ENCODE measurements at places on chromosomes 6 and 20. TPM values are rescaled to one million over a fixed set of nuclear protein-coding genes. Genes with fewer than 3 reads are reported as not detected.

DNA sequence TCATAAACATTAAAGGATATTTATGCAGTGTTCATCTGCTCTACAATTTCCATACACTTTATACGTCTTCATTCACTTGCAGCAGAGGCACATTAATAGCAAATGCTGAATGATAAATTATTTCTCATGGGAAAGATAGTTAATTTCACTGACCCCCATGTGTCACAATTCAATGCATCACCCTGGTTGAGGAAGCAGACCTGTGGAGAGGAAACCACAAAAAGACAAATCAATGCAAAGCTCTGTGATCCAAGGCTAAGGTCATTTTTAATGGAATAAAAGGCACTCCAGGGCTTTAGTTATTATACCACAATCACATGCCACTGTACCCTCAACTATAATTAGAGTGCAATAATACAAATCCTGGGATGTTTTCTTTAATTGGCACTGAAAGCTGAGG is 40.3 kb upstream of the TENT5A start:
- DNase-seq: no peak

GRCh38 chr6:22320750-22321149 is 23.9 kb upstream of the PRL start:
- no peak for DNase-seq

GRCh38 chr6:30157581-30157980 is 3.4 kb downstream of the TRIM10 start:
- DNase-seq: no peak

DNA sequence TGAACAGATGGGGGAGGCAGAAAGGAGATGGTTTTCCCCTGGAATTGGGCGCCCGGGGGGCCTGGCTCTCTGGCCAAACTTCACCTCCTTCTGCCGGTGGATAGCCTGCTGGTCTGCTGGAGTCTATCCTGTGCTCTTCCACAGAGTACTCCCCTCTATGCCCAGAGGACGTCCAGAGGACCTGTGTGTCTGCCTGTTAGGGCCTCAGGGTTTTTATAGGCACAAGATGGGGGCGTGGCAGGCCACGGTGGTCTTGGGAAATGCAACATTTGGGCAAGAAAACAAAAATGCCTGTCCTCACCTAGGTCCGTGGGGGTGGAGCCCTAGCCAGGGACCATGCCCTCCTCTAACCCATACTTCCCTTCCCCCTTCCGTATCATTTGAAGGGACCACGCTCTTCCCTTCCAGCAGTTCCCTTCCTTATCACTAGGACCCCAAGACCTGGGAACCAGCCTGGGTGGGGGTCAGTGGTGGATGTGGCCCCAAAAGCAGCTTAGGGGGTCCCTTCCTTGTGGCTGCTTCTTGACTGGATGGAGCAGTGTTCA is 53.6 kb upstream of the ZNF337 start:
- DNase-seq: no peak

DNA sequence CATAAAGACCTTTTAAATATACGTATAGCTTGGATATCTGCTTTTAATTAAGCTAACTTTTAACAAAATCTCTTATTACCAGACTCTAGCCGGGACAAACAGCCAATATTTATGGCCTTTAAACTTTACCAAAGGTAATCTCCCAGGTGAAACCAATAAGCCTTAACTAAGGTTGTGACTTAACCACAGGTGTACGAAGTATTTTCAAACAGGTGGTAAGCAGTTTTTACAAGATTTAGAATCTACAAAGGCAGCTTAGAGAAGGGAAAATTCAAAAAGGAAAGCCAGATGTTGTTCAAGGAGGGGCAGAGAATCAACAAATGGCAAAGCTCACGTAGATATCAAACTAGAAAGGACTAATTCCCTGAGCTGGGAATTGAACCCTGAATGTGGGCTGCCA is 15.8 kb downstream of the WFDC2 start:
- DNase-seq: no peak

- no peak for DNase-seq
Measured at GRCh38 chr6:45494416-45495135, 116.8 kb upstream of the SUPT3H start.

DNA sequence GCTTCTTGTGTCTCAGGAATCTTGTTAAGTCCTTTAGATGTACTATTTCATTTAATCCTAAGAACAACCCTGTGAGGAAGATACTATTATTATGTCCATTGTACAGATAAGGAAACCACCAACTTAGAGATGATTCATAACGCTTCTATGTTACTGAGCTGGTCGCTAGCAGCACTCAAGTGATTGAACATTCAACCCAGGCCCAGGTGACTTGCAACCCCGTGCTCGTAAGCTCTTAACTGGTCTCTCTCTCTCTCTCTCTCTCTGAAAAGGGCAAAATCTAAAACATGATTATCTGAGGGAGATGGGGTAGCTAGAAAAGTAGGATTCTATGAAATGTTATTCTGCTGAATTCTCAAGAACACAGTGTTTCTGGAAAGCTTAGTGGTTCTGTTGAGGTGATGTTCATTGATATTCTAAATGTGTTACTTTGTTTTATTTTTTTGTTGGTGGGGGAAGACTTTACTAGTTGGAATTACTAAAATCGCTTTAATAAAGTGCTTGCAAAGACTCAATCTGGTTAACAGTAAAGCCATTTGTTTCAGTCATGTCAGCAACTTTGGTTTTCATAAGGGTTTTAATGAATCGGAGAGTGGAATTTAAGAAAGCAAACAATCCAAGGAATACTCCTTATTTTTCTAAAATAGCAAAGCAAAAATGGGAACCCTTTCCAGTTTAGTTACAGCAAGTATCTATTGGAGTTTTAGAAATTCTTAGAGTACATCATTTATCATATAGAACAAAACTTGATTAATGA is 265.0 kb upstream of the TAB2 start:
- no peak for DNase-seq

- no peak for DNase-seq
Measured at GRCh38 chr20:23298926-23299672, 51.5 kb upstream of the NXT1 start.

GRCh38 chr6:34316431-34317171 is 67.8 kb upstream of the SMIM29 start:
- DNase-seq: no peak

DNA sequence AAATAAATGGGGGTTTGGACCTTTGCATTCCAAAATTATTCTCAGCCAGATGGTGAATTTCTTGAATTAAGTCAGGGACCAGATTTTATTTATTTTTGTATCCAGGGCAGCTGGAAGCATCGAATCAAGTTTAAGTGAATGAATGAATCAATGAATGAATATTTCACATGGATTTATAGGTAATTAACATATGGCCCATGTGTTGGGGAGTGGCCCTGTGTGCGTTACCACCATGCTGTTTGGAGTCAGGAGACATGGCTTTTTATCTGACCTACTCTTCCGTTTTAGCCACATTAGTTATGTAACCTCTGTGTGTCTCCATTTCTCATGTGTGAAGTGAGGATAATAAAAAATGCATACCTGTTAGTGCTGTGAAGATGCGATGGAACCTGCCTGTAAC is 213.5 kb downstream of the CDH26 start:
- no peak for DNase-seq

GRCh38 chr6:144635051-144635450 is 349.9 kb downstream of the UTRN start:
- DNase-seq: no peak

DNA sequence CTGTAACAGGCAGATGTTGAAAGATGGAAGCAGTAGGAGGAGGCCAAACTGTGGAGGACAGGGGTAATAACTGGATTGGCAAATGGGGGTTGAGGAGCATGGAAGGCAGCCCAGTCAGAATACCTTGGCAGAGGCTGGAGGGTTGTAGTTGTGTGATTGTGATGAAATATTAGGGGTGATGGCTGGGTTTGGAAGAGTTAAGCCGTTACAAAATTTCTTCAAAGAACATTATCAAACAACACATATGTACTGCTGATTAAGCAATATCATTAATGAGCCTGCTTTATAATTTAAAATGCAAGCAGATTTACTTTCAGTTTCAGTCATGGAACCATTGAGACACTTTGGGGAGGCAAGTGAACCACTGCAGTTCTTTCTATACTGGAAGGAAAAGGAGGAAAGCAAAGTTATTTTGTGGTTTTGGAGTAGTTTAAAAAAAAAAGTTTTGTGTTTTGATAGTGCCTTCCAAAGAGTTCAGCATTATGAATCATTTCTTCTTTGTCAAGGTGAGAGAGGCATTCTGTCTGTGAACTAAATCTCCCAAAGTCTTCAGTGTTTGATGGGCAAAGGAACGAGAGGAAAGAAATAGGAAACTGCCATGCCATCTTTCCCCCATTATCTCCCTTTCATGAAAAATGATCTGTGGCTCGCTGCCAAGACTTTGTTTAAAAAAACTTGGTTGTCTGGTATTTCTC is 20.7 kb downstream of the FOXO3 start:
- DNase-seq: peak; percentile 92

DNA sequence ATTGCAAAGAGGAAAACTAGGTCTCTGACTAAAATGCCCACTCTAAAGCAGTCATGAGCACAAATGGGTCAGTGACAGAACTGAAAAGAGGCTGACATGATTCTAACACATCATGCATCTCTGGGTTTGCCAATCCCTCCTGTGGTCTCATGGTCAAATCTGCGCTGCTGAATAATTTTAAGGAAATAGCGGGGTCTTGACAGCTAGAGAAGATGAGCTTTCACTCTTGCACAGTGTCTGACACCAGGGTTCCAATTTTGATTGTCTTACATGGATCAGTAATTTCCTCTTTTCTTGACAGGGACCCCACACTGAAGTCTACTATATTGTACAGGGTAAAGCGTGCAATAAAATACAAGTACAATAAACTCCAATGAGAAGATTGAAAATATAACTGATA is 236.8 kb upstream of the CNR1 start:
- DNase-seq: no peak

DNA sequence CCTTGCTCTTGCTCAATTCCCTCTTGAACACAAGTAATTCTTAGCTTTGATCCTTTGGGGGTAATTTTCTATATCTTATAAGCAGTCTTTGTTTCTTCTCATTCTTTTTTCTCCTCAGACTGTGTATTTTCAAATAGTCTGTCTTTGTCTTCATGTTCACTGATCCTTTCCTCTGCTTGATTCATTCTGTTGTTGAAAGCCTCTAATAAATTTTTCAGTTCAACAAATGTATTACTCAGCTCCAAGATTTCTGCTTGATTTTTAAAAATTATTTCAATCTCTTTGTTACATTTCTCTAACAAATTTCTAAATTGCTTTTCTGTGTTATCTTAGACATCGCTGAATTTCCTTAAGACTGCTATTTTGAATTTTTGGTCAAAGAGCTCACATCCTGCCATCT is 11.5 kb downstream of the RSPH3 start:
- DNase-seq: no peak

DNA sequence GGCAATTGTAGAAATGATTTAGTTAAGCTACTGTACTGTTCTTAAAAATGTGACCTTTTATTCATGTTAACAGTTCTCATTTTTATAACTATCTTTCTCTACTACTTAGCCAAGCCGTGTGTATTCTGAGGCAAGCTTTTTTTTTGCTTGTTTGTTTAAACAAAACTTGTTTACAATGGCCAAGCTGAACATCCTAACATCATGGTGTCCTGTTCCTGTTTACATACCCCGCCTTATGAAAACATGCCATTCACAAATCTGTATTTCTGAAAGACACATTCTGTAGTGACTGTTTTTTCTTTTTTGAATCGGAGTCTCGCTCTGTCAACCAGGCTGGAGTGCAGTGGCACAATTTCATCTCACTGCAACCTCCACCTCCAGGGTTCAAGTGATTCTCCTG is 140.9 kb downstream of the NCOA3 start:
- no peak for DNase-seq

GRCh38 chr6:134309227-134309626 is 8.7 kb downstream of the SGK1 start:
- DNase-seq: no peak

GRCh38 chr6:16921399-16922110 is 160.3 kb upstream of the ATXN1 start:
- no peak for DNase-seq

DNA sequence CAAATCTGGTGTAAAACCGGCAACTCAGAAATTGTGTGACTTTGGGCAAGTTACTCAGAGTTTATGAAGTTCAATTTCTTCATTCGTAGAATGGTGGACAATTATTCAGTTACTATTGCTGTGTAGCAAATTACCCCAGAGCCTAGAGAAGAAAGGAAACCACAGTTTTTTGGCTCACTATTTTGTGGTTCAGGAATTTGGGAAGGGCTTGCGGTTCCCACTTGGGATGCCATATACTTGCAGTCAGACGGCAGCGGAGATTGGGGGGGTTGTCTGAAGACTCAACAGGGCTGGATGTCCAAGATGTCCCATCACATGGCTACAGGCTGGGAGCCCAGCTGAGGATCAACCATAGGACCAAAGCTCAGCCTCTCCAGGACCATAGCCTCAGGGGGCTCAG is 108.1 kb downstream of the PCSK2 start:
- no peak for DNase-seq

DNA sequence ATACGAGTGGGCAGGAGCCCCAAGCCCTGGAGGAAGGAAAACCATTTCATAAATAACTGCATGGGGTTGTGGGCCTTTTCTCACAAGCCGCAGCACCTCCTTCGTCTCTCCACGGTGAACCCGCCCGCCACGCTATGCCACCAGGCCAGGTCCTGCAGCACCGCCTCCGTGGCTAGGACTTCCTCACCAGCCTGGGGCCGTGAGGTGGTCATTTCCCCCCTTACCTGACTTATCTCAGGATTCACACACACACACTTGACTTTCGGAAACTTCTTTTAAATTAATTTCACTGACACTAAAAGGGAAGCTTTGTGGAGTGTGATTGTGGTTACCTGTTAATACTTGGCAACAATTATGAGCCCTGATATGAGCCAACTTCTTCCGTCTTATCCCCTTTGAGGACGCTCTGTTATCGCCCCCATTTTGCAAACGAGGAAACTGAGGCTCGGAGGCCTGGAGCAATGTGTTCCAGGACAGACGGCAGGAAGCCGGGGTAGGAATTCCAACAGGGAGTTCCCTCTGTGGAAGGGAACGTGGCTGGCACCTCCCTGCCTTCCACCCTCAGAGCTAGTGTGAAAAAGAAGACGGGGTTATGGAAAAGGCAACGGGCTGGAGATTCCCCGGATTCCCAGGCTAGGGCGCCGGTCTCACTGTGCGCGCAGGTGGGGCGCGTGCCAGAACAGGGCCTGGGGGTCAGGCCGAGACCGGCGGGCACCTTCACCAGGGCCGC is 817 bp upstream of the SLCO4A1 start:
- DNase-seq: no peak

The CCDC170 gene
- 24.1 TPM for total RNA-seq

The POM121L2 gene
- not detected for total RNA-seq

The MLN gene
- not detected for total RNA-seq

The METTL24 gene
- total RNA-seq: 3.7 TPM

The STX11 gene
- 10.6 TPM for total RNA-seq

The KIAA1755 gene
- 1.9 TPM for total RNA-seq

The HTR1E gene
- total RNA-seq: not detected

The KPNA5 gene
- total RNA-seq: 11.2 TPM

The YIPF3 gene
- total RNA-seq: 105 TPM

The VEGFA gene
- 275 TPM for total RNA-seq

The PTCHD4 gene
- total RNA-seq: 0.52 TPM

The C20orf202 gene
- total RNA-seq: 1.0 TPM

The DOK5 gene
- total RNA-seq: 0.55 TPM

The RBBP9 gene
- 19.3 TPM for total RNA-seq

The CALHM6 gene
- 6.0 TPM for total RNA-seq

Measured in lung (tissue), 17 donors.